Upper lobe of left lung (tissue), 6 donors: ENCODE measurements at places on chromosomes 2 and 18. TPM values are rescaled to one million over a fixed set of nuclear protein-coding genes. Genes with fewer than 3 reads are reported as not detected.

Gene KLHL29
- 29.5 TPM for total RNA-seq

Gene ZNF396
- total RNA-seq: 4.0 TPM

Gene ZAP70
- 9.8 TPM for total RNA-seq

Gene RNF138
- 26.9 TPM for total RNA-seq

GRCh38 chr2:10053351-10053750, 10.0 kb downstream of the KLF11 start:
- no peak for DNase-seq

Gene PTRHD1
- 37.7 TPM for total RNA-seq

GRCh38 chr18:24546307-24546706, 85.9 kb downstream of the HRH4 start:
- no peak for DNase-seq

- no peak for DNase-seq
Measured at GRCh38 chr2:163836167-163836566, 100.4 kb upstream of the FIGN start.

DNA sequence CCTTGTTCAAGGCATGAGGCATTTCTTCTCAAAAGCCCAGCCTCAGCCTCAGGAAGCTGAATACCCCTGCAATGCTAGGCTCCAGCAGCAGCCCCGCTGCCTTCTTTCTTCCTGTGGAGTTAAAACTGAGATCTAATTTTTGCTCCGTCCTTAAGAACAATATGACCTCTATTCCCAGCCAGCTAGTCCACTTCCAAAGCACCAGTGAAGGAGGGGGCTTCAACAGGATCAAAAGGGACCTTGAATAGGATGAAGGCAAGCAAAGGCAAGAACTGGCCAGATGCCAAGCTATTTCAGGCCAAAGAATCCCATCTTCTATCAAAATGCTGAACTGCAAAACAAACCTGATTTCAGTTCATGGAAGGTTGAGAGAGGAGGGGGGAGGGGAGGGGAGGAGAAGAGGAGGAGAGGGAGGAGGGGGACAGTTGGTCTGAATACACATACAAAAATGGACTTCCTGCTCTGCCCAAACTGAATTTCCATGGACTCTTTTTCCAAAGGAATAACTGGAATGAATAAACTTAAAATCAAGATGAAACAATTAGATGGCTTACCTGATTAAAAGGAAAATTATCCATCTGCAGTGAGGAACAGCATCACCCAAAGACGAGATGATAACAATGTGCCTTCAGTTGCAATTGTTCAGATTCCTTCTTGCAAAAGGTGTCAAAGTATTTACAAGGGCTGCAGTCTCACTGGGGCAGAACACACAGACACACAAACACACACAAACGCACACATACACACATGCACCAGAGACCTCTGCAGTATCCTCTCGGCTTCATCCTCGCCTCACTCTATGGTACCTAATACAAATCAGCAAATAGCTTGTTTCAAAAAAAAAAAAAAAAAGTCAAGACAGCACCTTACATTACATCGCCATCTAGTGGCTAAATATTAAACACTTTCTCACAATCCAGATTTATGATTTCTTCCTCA, at the start of gene SCN1A:
TSS of gene SCN1A (minus strand) at position 804 of the 939 bp plus-strand sequence. CDS start 54,399 bp downstream, outside the sequence.
- no peak for DNase-seq

Gene CHRNA1
- not detected for total RNA-seq
